ENCODE measurements at places on chromosomes 13 and 19.

GRCh38 chr19:28394725-28395124, 818.2 kb downstream of the UQCRFS1 start:
- DNase-seq: no peak

GRCh38 chr13:36998624-36999041, 507 bp downstream of the ALG5 start:
- no peak for DNase-seq

DNA sequence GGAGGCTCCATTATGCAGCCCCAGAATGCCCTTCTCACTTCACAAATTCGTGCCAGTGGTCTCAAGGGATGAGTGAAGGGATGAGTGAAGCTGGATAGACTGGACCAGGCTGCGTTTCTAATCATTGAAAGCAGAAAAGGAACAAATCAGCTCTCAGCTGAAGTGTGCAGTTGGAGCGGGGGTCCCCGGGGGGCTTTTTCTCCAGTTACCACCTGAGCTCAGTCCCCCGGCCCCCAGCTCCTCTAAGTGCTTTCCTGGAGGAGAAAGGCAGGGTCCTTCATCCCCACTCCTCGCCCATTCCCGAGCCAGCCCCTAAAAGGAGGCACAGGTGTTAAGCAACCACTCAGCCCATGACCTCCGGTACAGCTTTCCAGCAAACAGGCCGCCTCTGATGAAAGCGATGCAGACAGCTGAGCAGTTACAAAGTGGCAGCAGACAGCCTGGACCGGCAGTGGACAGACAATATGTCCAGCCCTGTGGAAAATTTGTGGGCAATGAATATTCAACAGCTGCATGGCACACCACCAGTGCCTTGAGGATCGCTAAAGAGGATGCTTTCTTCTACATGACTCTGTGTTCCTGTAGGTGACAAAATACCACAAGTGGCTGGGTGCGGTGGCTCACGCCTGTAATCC, 110.7 kb upstream of the UBL3 start:
- DNase-seq: no peak

DNA sequence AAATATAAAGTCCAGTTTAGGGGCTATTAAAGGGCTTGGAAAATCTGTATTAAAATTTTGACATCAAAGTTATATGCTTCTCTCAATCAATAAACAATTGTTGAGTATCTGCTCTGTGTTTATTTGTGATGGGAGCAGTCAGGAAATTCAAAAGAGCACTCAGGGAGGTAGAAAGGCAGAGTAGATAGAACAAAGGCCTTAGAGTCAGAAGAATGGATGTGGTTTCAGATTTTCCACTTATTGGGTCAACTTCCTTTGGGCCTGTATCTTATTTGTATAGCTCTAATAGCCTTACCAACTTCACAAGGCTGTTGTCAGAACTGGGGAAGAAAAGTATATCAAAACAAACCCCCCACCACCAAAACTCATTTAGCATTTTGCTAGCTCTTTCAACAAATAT, 302.6 kb downstream of the SPRY2 start:
- no peak for DNase-seq

DNA sequence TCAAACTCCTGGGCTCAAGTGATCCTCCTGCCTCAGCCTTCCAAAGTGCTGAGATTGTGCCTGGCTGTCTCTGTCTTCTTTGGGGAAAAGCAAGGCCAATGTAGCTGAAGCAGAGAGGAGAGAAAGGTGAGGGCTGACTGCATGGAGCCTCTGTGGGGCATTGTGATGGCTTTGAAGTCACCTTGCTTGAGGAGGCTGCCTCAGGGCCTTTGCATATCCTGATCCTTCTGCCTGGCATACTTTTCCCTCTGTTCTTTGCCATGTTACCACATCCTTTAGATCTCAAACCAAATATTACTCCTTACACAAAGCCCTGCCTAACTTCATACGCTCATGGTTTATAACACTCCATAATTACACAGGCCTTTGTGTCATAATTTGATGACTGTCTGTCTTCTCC, 9.4 kb upstream of the PPP5C start:
- no peak for DNase-seq
